ENCODE measurements at places on chromosomes 5 and 9.

GRCh38 chr5:137372016-137372772 is 126.9 kb downstream of the SPOCK1 start:
- no peak for DNase-seq

GRCh38 chr5:115578657-115579056 is 23.6 kb downstream of the TICAM2 start:
- no peak for DNase-seq

GRCh38 chr5:57509501-57510260 is 27.1 kb upstream of the ACTBL2 start:
- DNase-seq = no peak

DNA sequence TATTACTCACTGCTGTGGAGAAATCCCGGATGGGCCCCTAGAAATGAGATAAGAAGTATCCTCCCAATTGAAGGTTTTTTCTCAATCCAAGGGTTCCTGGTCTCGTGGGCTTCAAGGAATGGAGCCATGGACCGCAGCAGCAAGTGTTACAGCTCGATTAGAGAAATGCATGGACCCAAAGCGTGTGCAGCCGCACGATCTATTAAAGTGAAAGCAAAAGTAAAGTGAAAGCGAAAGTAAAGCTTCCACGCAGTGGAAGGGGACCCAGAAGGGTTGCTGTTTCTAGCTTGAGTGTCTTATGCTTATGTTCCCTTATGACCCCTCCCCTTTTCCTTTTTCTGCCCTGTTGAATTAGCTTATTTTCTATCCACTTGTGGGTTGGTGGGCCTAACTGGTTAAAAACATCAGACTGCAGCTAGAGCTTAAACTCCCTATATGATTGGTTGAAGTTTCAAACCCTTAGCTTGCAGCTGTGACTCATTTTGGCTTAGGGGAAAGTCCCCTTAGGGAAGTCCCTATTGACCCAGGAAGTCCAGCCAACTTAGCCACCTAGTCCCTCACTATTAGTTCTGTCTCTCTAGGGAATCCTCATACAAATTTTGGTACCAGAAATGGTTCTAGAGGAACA is 1111.8 kb downstream of the TAF11L14 start:
- DNase-seq = peak; percentile 70

- DNase-seq = no peak
Measured at GRCh38 chr5:170783498-170784247, at the start of gene GABRP. Gene GABRP, plus strand, starts transcription at chr5:170783725. Its CDS starts 4,891 bp downstream, at chr5:170788616.

- DNase-seq = peak; percentile 53
Measured at GRCh38 chr9:137302118-137302448, at the start of gene NRARP. Gene NRARP, minus strand, starts transcription at chr9:137302271. Its CDS starts 343 bp downstream, at chr9:137301928.

DNA sequence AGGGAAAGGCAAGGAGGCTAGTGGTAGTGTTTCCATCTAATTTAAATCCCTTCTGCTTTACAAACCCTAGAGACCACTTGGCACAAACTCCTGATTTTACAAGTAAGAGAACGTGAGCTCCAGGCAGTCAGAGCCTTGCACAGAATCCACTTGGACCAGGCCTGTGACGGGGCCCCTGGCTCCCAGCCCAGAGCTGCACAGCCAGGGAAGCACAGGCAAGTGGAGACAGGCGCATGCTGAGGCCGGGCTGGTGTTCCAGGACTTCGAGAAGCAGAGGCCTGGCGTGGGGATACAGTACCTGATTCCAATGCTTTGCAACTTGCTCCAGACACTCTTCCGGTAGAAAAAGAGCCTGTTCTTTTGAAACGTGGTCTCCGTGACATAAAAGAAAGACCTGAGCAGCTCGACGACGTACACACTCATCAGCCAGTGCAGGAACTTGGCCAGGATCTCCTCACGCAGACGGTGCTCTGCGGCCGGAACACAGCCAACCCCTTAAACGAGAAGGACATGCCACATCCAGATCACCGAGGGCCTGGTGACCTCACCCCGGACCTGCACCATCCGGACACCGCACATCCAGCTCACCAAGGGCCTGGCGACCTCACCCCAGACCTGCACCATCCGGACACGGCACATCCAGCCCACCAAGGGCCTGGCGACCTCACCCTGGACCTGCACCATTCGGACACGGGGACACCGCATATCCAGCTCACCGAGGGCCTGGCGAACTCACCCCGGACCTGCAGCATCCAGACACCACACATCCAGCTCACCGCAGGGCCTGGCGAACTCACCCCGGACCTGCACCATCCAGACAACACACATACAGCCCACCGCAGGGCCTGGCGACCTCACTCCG is 12.5 kb downstream of the TERT start:
- DNase-seq = no peak

DNA sequence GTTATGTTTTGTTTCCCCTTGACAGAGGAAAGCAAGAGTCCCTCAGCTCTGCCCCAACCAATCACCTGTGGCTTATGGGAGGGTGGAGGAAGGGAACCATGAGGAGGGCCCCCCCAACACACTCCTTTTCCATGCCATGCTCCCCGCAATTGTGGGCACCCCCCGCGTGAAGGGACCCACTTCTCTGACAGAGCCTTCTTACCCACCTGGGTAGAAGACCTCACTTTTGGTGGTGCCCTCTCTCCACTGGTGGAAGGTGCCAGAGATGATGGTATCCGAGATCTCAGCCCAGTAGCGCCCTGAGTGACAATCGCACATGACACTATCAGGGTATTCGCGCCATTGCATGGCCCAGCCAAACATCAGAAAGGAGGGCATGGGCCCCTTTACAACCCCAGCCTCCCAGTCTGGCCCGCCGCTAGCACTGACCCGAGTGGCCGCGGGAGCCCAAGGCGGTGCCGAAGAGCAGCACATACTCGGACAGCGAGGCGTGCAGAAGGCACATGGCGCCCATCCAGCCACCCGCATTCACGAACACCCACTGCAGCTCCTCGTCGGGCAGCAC is 714 bp downstream of the SIGMAR1 start:
- no peak for DNase-seq

- DNase-seq = no peak
Measured at GRCh38 chr9:111621895-111622480, 9.1 kb upstream of the DNAJC25 start.

GRCh38 chr5:79803007-79803406 is 113.4 kb downstream of the CMYA5 start:
- no peak for DNase-seq

GRCh38 chr5:5979377-5979760 is 399.0 kb downstream of the MED10 start:
- no peak for DNase-seq

DNA sequence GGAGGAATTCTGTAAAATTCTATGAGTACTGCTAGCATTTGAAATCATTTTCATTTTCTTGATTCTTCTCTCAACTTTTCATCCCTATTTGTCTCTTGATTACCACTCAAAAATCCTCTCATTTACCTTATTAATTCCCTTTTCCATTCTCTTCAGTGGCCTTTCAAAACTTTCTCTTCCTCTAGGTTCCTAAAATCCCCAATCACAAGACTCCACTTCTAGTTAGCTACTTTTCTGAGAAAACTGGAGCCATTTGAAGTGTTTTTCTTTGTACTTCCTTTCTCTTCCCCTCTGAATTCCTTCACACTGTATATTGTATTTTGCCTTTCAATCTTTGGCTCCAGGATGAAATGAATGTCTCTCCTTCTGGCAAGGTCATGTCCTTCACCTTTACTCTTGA is 61.3 kb upstream of the NR4A3 start:
- DNase-seq = no peak

- peak; percentile 21 for DNase-seq
Measured at GRCh38 chr5:164013077-164013670, 507.8 kb downstream of the MAT2B start.

All from hematopoietic multipotent progenitor cell treated with erythropoietin and hydrocortisone succinate and interleukin-3 and kit ligand, for 15 days (in vitro differentiated cells).